ENCODE measurements at places on chromosomes 7 and 10. TPM values are rescaled to one million over a fixed set of nuclear protein-coding genes. Genes with fewer than 3 reads are reported as not detected.
A peak's percentile ranks its signal among the peaks of the same experiment; 100 is the strongest.

The SPDYE16 gene
- total RNA-seq: not detected

The HECW1 gene
- 21.8 TPM for total RNA-seq

GRCh38 chr7:154987571-154987970, 15.4 kb downstream of the PAXIP1 start:
- no peaks in the 10 kb centered on the region for H3K4me1 ChIP-seq
- H3K4me3 ChIP-seq: no peak overlapping the region
- peaks cover 8% of the 10 kb centered on the region for H3K36me3 ChIP-seq
- no peak for DNase-seq

The AGAP9 gene
- total RNA-seq: 7.6 TPM

DNA sequence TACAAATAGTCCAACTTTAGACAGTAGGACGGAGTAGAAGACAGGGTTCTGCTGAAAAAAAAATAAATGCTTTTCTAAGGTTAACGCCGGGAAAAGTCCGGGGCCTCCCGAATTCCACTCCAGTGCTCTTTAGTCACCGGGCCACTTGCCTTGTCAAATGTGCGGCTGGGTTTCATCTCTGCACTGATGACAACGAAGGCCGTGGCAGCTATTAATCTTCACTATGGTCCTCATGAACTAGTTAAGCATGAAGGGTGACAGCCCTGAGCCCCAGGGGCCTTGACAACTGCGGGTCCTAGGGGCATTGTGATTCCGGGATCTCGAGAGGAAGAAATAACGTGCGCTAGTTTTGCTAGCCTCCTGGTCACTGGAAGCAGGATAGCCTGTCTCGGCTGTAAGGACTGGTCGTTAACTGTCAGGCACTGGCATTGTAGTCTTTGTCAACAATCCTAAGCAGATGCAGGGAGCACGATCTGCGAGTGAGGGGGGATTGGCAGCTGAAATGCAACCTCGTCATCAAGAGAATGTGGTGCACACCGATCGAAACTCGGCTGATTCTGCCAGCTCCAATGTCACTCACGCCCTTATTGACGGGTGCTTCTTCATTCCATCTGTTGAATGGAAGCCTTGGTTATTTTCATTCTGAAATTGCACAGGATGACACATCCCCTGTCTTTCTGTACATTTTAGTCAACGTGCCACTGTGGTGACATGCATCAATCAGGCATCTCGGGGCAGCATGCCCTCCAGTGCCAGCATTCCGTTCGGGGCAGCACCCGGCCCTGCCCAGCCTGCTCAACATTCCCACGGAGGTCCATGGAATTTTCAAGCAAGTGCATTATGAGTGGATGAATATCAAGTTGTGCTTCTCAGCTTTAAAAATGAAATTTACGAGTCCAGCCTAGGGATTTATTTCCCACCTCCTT, 51.6 kb upstream of the MGMT start:
- no peak overlapping the region for H3K27ac ChIP-seq
- no peaks in the 10 kb centered on the region for H3K4me1 ChIP-seq
- no peaks in the 10 kb centered on the region for H3K27me3 ChIP-seq
- no peak overlapping the region for H3K4me3 ChIP-seq
- no peaks in the 10 kb centered on the region for H3K36me3 ChIP-seq
- DNase-seq: no peak

DNA sequence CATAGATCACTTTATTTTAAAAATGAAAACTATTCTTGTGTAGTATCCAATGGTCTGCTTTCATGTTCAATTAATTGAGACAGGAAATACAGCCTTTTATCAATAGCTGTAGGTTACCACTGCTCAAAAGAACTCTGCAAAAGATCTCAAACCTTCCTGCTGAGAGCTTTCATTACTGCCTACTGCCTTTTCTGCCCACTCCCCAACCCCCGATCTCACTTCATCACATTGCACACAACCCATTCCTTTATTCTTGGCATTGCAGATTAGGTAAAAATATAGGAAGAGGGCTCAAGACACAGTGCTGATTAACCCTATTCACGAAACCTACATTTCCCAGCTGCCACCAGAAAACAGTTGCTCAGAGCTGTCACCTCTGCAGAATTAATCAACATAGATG, 171.4 kb downstream of the BTAF1 start:
- H3K27ac ChIP-seq: no peak overlapping the region
- no peaks in the 10 kb centered on the region for H3K36me3 ChIP-seq
- peaks cover 37% of the 10 kb centered on the region for H3K4me1 ChIP-seq
- H3K4me3 ChIP-seq: no peak overlapping the region
- no peak for DNase-seq

GRCh38 chr10:104255311-104255981, 754 bp downstream of the GSTO1 start:
- DNase-seq: peak; percentile 50
- peaks cover 47% of the 10 kb centered on the region for H3K4me1 ChIP-seq
- no peaks in the 10 kb centered on the region for H3K27me3 ChIP-seq

DNA sequence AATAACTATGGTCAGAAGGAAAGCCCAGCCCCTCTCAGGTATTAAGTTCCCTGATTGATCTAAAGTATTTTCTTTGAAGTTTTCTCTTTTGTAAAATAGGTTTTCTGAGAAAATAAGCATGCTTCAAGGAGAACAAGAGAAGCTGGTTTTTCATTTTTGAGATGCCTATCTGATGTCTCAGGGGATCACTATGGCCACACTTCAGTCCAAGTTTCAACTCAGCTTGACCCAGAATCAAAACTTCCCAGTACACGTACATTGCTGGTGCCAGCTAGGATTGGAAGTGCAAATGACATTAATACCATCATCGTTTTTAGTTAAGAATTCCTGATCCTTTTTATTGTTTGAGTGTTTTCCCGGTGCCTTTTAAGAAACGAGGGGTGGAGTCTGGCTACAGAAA, 7.2 kb downstream of the ITIH5 start:
- H3K4me1 ChIP-seq: no peaks in the 10 kb centered on the region
- DNase-seq: no peak
- no peak overlapping the region for H3K4me3 ChIP-seq
- H3K27ac ChIP-seq: no peak overlapping the region

DNA sequence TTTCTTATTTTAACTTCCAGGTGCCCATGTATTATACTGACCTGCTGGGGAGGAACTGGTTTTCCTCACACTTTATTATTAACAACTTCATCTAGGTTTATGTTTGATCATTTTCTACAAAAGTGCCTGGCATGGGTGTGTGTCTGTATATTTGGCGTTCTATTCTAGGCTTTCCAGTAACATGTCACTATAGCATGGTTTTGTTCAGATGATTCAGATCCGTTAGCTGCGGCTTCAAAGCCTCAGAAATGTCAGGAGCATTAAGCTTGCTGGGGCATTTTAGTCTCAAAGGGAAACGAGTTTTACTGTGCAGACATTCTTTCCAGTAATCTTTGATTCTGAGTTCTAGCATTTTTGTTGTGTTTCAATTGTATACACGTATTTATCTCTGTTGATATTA, 2.3 kb downstream of the INPP5A start:
- H3K36me3 ChIP-seq: no peaks in the 10 kb centered on the region
- H3K27ac ChIP-seq: no peak overlapping the region
- DNase-seq: no peak
- peaks cover 10% of the 10 kb centered on the region for H3K27me3 ChIP-seq
- no peak overlapping the region for H3K4me3 ChIP-seq

DNA sequence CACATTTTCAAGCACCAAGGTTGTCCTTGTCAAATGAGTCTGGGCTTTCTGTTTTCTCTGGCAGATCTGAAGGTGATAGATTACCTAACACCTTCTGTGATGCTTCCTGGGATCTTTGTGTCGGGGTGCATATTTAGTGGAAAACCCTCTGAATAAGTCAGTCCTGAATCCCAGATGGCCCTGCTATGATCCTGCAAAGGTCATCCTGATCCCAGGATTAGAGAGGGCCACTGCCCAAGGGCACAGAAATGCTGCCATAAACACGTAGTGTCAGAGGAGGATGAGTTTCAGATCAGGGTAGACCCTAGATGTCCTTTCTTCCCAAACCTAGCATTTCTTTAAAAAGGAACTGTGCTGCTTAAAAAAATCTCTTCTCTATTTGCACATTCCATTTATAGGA, 19.0 kb downstream of the AGR2 start:
- H3K27ac ChIP-seq: no peak overlapping the region
- H3K27me3 ChIP-seq: no peaks in the 10 kb centered on the region
- no peaks in the 10 kb centered on the region for H3K36me3 ChIP-seq
- no peak overlapping the region for H3K4me3 ChIP-seq
- no peak for DNase-seq

The TMEM184A gene
- total RNA-seq: 0.66 TPM

GRCh38 chr7:1675673-1676549, 5.8 kb downstream of the ELFN1 start:
- no peak overlapping the region for H3K27ac ChIP-seq
- no peaks in the 10 kb centered on the region for H3K36me3 ChIP-seq
- no peak overlapping the region for H3K4me3 ChIP-seq
- H3K4me1 ChIP-seq: peaks cover 2% of the 10 kb centered on the region

The FKBP9 gene
- total RNA-seq: 13.0 TPM

The ADAP1 gene
- 4.3 TPM for total RNA-seq

- H3K27ac ChIP-seq: no peak overlapping the region
- peaks cover 46% of the 10 kb centered on the region for H3K4me1 ChIP-seq
- H3K27me3 ChIP-seq: peaks cover 88% of the 10 kb centered on the region
- DNase-seq: peak; percentile 25
- peak overlapping the region; percentile 49 for H3K4me3 ChIP-seq
These were observed 1.6 kb downstream of the UNCX start for GRCh38 chr7:1234049-1234880.

GRCh38 chr10:51273574-51273973, 199.3 kb downstream of the PRKG1 start:
- H3K27ac ChIP-seq: no peak overlapping the region
- no peak overlapping the region for H3K4me3 ChIP-seq
- H3K36me3 ChIP-seq: no peaks in the 10 kb centered on the region
- peaks cover 29% of the 10 kb centered on the region for H3K4me1 ChIP-seq
- no peaks in the 10 kb centered on the region for H3K27me3 ChIP-seq
- DNase-seq: no peak

DNA sequence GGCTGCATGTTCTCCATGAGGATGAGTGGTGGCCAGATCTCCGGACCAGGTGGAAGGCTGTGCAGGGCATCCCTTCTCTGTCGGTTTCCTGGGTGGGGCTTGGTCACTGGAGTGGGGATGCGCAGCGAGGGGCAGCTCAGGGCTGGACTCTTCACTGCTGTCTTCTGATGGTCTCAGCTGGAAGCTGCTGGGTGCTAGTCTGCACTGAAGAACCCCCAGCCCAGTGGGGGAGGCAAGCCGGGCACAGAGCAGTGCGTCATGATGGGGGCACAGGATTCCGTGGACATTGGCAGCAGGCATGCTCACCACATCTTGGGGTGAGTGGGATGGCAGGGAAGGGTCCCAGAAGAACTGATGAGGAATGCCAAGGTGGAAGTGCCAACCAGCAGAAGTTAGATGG, 39.8 kb downstream of the EEPD1 start:
- H3K36me3 ChIP-seq: no peaks in the 10 kb centered on the region
- no peaks in the 10 kb centered on the region for H3K4me1 ChIP-seq
- no peak overlapping the region for H3K27ac ChIP-seq
- no peaks in the 10 kb centered on the region for H3K27me3 ChIP-seq
- H3K4me3 ChIP-seq: no peak overlapping the region

DNA sequence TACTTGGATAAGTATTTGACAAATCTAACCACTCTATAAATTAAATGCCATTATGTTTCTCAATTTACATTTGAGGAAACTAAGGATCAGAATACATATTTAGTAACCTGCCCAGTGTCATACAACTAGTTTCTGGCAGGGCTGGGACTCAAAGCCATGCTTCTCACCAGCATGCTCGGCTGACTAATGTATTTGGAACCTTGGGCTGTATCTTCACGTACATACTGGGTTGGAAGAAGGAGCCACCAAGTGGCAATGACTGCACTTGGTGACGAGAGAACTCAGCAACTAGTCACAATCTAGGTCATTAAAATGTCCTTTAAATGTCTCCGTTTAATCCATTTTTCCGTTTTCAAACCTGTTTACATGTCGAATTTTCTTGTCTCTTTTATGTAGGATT, 42.9 kb downstream of the CHRM2 start:
- no peak overlapping the region for H3K27ac ChIP-seq
- no peaks in the 10 kb centered on the region for H3K36me3 ChIP-seq
- DNase-seq: peak; percentile 25

- H3K27ac ChIP-seq: no peak overlapping the region
- no peak overlapping the region for H3K4me3 ChIP-seq
- H3K4me1 ChIP-seq: no peaks in the 10 kb centered on the region
- DNase-seq: peak; percentile 83
- no peaks in the 10 kb centered on the region for H3K36me3 ChIP-seq
- H3K27me3 ChIP-seq: no peaks in the 10 kb centered on the region
These were observed 77.4 kb upstream of the ANLN start for GRCh38 chr7:36312064-36312914.

Data from GM23338 (cell line).